ENCODE measurements at places on chromosomes 6 and 20.

DNA sequence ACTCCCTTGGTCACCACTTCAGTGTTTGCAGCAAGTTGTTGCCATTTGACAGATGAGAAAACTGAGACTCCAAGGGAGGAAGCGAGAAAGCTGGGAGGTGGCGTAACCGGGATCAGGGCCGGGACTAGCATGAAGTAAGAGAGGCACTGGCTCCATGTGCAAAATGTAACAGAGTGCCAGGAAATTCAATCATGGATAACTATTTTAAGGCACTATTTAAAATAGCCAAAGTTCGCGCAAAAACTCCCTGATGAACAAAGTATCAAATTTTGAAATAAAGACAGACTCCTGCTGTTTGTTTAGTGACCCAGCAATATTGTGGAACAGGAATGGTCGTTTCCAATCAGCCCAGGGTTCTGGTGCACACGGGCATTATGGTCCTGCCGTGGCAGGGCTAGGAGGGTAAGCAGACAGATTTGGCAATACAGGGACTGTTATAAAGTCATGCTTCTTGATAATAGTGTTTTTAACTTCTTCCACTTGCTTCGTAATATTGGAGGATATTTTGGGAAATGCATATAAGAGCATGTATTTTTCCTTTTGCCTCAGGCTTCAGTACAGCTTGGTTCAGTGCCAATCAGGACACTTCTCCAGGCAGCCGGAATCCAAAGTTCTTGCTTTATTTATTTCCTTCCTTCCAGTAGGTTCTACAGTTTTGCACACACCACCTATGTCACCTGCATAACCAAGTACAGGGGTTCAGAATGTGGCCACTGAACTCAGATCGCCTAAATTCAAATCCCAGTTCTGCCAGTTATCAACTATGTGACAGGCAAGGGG lies 141.6 kb downstream of the EYA2 start:
- no peak for DNase-seq

DNA sequence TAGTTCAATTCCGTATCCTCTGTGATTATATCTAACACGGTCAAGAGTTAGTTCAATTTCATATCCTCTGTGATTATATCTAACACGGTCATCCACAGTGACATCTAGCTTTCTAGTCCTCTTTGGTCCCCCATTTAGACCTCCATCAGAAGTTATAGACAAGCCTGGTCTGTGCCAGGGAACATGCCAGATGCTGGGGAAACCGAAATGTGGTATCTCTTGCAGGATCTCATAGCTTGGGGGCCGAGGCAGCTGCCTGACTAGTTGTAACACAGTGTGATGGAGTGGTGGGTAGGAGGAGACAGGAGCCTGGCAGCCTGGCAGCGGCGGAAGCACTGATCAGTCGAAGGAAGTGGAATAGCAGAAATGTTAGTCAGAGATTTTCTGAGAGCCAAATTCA lies 13.8 kb upstream of the SMOC2 start:
- peak; percentile 9 for DNase-seq

GRCh38 chr20:11350126-11351005 lies 567.3 kb upstream of the BTBD3 start:
- DNase-seq, result no peak

DNA sequence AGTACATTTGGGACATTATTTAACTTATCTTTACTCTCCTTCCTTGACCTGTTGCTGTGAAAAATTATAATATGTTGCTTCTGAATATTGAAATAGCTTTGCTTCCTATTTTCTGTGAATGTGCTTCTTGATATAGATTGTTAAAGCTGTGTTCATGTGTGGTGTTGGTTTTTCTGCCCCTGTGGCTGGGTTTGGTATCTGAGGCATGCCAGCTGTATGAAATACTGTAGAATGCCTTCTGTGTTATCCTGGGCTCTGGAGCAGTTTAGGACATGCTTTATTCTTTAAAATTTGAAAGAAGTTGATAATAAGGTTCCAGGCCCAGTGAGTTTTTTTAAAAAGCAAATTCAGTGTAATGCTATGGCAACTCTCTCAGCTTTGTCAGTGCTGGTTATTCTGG lies 71.7 kb downstream of the HIVEP1 start:
- no peak for DNase-seq

DNA sequence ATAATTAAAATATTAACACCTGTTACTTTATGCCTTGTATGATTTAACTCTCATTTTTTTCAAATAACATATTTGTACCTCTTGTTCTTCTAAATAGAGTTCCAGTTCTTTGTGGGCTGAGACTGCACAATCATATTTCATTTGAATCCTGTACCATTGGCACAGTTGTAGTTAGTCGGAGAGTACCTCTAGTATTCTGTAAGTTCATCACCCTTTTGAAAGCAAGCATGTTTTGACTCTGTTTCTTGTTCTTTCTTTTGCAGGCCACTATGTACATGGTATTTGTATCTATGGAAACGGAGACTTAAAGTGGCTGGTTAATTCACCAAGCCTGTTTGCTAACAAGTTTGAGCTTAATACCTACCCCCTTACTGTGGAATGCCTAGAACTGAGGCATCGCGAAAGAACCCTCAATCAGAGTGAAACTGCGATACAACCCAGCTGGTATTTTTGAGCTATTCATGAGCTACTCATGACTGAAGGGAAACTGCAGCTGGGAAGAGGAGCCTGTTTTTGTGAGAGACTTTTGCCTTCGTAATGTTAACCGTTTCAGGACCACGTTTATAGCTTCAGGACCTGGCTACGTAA lies 68.2 kb downstream of the C6orf52 start:
- peak; percentile 6 for DNase-seq

GRCh38 chr6:152348116-152348515 lies 289.0 kb downstream of the SYNE1 start:
- no peak for DNase-seq

DNA sequence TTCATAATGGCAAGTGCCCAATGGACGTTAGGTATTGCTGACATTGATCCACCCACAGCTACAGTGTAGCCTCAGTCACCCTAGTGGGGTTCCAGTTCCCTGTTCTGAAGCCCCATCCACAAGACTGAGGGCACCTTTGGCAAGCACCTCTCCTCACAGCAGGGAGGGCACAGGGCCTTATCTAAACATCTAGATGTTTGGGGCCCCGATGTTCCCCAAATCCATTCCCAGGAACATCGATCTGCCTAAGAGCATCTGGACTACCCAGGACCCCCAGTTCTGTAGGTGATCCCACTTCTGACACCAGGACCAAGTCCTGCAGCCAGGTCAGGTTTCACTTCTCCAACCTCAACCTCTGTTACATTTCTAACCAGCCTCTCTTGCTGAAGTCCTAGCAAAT lies 10.6 kb downstream of the APCDD1L start:
- DNase-seq, result no peak

DNA sequence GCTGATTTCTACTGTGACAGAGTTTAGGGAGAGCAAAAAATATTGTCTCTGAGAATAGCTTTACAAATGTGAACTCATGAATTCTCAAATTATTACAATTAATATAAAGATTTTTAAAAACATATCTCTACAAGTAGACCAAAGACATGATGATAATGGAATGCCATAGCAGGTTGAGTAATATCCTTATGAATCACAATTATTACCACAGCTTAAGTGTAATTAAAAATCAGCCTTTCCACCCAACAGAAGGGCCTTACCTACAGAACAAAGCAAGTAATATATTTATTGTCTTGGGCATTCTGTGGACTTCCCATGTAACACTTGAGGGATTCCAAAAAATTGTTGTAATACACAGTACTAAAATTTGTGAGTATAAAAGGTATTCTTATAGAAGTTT lies 1099.6 kb upstream of the GJE1 start:
- DNase-seq, result no peak

DNA sequence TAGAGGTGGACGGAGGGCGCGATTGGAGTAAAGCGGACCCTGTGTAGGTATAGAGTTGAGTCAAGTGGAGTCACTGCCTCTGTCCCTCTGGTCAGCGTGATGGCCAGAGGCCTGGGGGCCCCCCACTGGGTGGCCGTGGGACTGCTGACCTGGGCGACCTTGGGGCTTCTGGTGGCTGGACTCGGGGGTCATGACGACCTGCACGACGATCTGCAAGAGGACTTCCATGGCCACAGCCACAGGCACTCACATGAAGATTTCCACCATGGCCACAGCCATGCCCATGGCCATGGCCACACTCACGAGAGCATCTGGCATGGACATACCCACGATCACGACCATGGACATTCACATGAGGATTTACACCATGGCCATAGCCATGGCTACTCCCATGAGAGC lies 479 bp downstream of the SLC39A7 start:
- no peak for DNase-seq

GRCh38 chr20:2385496-2385895 lies 4.8 kb downstream of the TGM6 start:
- no peak for DNase-seq

GRCh38 chr20:49608752-49609670 lies 41.1 kb upstream of the PTGIS start:
- DNase-seq, result peak; percentile 82

DNA sequence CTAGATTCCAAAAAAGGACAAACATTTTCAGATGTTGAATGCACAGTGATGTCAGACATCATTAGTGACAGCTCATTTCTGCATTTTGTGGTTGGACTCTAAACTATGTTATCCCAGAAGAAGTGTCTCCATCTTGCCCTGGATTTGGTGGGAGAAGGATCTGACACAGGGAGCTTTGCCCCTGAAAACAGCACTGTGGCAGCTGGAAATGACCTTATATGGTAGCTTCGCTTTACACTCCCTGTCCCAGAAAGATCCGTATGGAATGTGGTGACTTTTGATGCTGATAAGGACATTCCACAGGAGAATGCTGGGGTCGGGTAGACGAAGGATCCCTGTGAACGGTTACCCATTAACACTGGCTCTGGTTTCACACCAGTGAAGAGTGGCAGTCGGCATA lies 87.2 kb upstream of the EDN1 start:
- DNase-seq, result no peak

DNA sequence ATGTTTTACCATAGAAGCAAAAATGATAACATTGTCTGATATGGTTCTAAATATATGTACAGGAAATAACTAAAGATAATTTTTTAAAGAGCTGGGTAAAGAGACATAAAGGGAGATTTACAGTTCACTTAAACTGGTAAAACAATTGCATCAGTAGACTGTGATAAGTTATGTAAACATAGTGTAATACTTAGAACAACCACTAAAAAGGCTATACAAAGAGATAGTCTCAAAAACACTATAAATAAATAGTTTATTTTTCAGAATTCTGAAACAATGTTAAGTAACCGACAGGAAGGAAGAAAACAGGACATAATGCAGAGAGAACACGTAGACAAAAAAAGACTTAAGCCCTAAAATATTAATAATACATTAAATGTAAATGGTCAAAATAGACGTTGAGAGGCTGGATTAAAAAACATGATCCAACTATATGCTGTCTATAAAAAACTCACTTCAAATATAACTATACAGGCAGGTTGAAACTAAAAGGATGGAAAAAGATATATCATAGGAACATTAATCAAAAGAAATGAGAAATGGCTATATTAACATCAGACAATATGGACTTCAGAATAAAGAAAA lies 32.7 kb upstream of the ATXN1 start:
- no peak for DNase-seq

DNA sequence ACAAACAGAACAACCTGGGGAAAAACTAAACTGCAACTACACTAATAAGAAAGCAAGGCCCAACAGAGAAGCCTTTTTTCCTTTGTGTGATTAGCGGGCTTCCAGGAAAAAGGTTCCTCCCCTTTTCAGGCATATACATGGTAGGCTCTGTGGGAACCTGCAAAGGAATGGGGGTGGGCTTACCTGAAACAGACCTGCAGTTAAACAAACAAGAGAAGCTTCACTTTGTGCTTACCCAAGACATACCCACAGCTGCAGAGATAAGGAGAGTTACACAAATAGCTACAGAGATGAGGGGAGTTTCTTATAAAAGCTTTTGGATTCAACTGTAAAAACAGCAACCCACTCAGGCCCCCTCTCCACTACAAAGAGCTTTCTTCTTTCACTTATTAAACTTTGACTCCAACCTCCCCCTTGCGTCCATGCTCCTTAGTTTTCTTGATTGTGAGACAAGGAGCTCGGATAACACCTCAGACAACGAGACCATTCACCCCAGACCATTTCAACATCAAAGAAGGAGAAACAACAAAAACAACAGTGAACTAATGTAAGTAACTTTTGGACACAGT lies 30.9 kb downstream of the RNF146 start:
- DNase-seq, result no peak

DNA sequence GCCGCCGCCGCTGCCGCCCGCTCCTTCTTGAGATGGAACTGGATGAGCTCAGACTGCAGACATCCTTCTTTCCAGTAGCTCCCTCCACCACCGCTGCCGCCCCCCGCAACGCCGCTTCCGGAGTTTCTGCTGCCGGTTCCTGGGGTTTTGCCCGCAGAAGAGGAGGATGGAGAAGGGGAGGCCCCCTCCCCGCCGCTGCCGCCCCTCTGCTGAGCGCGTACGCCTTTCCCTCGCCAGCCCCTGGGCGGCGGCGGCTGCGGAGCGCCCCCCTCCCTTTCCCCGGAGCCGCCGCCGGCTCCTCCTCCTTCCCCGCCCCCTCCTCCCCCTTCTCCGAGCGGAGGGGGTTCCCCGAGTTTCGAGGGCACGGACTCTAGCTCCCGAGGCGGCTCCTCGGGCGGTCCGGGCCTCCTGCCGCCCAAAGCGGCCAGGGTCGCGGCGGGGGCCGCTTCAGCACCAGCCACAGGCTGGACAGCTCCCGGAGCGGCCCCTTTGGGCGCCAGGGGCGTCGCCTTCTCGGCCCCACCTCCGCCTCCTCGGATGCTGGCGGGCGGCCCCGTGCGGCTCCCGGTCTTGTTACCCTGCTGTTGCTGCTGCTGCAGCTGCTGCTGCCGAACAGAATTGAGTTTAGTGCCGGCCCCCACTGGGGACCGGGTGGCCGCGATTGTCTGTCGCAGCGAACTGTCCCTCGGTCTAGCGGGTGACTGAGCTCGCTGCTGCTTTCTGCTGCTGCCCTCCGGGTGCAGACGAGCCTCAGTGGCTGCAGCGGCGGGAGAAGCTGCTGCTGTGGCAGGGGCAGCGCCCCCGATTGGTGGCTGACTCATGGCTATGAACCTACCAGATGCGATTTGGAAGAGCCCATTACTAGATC lies 3.1 kb downstream of the MTCL3 start:
- peak; percentile 93 for DNase-seq

- DNase-seq, result peak; percentile 83
These were observed 541 bp downstream of the SNX21 start for GRCh38 chr20:45833883-45834796.

DNA sequence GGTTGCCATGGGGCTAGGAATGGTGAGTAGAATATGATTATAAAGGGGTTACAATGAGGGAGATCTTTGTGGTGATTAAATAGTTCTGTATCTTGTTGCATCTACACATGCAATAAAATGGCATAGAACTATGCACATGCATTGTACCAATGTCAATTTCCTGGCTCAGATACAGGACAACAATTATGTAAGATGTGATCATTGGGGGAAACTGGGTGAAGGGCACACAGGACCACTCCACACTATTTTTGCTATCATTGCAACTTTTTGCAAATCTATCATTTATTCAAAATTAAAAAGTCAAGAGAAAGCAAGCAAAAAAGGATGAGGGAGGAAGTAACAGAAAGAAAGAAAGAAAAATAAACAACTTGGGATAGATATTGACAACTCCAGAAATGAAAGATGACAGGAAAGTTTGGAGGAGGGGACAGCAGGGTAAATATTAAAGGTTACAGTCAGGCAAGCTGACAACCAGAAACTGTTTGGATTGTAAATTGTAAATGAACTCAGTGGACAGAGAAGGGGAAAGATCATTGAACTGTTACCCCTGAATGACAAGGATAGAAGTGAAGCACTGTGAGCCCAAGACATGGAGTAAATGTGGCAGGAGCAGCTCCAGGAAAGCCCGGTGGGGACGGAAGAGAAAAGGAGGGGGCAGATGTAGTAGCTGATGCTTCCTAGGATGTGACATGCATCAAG lies 499.6 kb upstream of the JARID2 start:
- DNase-seq, result no peak

GRCh38 chr20:50577175-50578018 lies 67.2 kb downstream of the PTPN1 start:
- DNase-seq, result peak; percentile 76
